ENCODE measurements at places on chromosomes 3 and 15.

DNA sequence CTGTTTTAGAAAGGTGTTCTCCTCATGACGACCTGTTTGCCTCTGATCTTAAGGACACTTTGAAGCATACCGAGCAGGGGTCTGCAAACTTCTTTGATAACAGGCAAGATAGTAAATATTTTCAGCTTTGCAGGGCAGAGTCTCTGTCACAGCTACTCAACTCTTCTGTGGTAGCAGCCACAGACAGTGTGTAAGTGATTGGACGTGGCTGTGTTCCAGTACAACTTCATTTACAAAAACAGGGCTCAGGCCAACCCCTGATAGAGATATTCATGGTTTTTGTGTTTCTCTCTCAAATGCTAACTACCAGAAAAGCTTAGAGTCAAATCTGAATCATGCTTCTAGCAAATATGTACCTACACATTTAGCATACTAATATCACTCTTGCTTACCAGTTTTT is 51.5 kb downstream of the TGFBR2 start:
- peak; percentile 76 for DNase-seq

- no peak for DNase-seq
These were observed 168.2 kb downstream of the TBC1D2B start for GRCh38 chr15:77909182-77909940.

DNA sequence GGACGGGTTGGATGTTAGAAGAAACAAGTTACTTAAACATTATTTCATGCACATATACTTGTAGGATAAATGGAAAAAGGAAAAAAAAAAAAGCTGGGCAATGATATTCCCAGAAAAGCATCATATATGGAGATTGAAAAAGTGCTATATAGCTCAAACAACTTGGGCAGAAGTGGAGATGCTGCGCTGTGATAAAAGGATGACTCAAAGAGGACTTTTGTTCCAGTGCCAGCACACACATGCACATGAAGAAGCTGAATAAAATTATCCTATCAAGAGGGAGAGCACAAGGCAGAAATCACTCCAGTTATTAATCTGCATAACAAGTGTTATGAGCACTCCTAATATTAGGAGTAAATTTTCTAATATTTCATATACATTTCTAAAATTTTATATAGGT is 30.9 kb downstream of the FRMD4B start:
- DNase-seq: no peak

DNA sequence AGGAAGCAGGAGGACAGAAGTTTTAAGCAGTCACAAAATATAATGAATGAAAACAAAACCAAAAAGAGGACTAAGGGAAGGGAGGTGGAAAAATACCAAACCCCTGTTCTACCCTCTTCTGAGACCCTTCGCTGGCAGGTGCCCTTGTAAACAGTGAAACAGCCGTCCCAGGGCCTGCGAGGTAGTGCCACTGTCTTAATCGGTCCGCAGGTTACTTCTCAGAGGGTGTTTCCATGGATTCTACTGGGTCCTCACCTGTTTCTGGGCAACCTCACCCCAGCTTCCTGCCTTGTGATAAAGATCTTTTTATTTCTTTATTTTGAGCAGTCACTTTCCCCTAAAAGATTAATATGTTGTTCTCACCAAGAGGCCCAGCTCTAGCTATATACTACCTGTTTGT is 65.3 kb downstream of the SLC30A4 start:
- peak; percentile 76 for DNase-seq

- no peak for DNase-seq
These were observed 133.4 kb upstream of the SMAD3 start for GRCh38 chr15:66931768-66932633.

- DNase-seq: no peak
These were observed 27.2 kb downstream of the PLSCR4 start for GRCh38 chr3:146223401-146224373.

- no peak for DNase-seq
These were observed 44.8 kb upstream of the HES1 start for GRCh38 chr3:194091141-194091540.

DNA sequence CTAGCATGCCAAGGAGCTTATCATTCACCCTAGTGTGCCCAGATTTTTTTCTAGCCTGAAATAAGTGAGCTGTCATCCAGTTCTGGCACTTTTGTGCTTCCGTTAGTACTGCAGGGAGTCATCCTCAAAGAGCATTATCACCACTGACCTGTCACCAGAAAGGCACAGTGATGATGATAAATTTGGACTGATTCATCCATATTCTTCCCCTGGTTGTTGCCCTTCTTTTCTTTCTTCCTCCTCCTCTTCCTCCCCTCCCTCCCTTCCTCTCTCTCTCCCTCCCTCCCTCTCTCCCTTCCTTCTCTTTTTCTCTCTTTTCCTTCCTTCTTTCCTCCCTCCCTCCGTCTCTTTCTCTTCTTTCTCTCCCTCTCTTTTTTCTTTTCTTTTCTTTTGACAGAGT is 21.3 kb downstream of the SLC35G2 start:
- no peak for DNase-seq

- DNase-seq: no peak
These were observed 103.4 kb downstream of the WNT7A start for GRCh38 chr3:13776253-13777050.

DNA sequence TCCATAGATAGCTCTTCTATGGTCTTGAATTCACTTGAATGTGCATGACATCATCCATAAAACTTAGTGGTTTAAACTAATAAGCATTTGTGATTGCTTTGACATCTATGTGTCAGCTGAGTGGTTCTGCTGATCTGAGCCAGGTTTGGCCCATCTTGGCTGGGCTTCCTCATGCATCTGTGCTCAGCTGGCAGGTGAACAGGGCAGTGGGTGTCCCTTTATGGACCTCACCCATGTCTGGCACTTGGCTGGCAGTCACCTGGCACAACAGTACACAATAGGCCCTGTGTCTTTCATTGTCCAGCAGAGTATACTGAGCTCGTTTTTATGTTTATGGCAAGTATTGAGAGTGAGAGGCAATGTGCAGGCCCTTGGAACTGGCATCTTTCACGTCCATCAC is 73.7 kb upstream of the CNTN6 start:
- DNase-seq: no peak

DNA sequence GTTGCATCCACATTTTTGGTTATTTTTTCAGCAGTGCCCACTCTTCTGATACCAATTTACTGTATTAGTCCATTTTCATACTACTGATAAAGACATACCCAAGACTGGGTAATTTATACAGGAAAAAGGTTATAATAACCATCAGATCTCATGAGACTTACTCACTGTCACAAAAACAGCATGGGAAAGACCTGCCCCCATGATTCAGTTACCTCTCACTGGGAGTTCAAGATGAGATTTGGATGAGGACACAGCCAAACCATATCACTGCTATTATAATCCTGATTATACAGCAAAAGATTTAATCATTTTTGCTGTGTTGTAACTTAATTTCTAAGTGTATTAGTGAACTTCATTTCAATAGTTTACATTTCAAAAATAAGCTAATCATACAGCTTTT is 6.6 kb downstream of the ZBED2 start:
- DNase-seq: peak; percentile 41

DNA sequence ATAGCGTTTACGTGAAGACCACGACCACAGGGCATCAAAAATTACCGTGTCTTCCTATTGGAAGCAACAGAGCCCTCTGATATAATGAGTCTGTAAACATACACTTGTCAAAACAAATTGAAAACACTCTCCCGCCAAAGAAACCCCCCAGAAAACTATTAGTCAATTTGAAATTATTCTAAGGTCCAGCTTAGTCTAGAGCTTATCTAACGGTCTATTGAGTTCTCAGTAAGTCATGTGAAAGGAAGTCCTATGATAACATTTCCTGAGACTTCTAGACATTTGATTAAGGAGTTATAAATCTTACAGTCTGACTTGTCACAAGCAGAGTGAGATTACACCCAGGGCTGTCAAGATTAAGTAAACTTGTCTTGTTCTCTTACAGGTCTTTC is 356.3 kb downstream of the FOXP1 start:
- no peak for DNase-seq

- peak; percentile 56 for DNase-seq
These were observed 279.5 kb downstream of the RPLP1 start for GRCh38 chr15:69732133-69732532.

- DNase-seq: no peak
These were observed 558.8 kb upstream of the ADAMTS9 start for GRCh38 chr3:65246561-65246960.

DNA sequence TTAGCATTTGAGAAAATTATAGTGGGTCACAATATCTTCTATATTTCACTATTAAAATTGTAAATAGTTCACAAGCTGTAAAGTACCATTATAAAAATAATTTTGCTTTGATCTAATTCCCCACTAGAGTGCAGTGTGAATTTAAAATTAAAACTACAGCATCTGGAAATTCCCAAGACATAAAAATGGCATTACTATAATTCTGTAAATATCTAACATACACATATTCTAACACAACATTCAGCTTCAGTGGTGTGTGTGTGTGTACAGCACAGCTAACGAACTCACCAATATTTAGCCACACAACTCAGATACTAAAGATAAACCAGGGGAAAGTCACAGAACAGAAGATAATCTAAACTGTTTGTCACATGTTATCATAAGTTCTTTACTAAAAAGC is 424.9 kb upstream of the ZNF385D start:
- no peak for DNase-seq

DNA sequence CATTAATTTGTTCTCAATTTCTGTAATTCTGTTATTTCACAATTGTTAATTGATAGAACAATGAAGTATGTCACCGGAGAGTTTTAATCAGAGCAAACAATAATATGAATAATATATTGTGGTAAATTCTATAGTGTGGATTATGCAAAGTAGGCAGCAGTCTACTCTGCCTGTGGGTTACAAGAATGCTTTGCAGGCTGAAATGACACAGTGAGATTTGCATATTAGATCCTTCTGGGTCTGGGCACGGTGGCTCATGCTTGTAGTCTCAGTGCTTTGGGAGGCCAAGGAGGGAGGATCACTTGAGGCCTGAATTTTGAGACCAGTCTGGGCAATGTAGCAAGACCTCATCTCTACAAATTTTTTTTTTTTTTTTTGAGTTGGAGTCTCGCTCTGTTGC is 12.5 kb downstream of the COPG1 start:
- no peak for DNase-seq

DNA sequence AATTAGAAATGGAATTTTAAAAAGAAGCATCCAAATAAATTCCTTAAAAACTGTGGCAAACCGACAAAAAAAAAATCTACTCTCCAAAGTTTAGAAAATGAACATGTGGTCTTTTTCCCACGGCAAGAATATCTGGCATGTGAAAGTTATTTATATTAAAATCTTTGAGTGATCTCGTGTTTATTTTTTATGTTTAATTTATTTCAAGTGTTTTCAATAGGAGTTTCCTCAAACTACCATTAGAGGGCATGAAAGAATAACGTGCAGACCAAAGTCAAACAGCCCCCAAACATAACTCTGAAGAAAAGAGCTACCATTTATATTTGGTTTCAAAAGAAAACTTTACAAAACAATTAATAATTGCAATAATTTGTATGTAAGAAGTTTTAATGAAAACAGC is 286.4 kb downstream of the ZIC4 start:
- DNase-seq: no peak
